AG04449 (cell line): ENCODE measurements at places on chromosomes 6 and 20.

- no peak for DNase-seq
These were observed 94.9 kb upstream of the KCNK16 start for GRCh38 chr6:39417440-39417839.

GRCh38 chr20:41365777-41366545 is 657 bp downstream of the EMILIN3 start:
- DNase-seq, result no peak

- no peak for DNase-seq
These were observed 187.6 kb downstream of the ZFP64 start for GRCh38 chr20:52004018-52004417.

GRCh38 chr20:49620364-49621240 is 52.7 kb upstream of the PTGIS start:
- no peak for DNase-seq

- DNase-seq, result no peak
These were observed 97.7 kb downstream of the SYCP2 start for GRCh38 chr20:59835448-59836395.

- DNase-seq, result no peak
These were observed 220.8 kb downstream of the BCAS1 start for GRCh38 chr20:53849471-53850059.

DNA sequence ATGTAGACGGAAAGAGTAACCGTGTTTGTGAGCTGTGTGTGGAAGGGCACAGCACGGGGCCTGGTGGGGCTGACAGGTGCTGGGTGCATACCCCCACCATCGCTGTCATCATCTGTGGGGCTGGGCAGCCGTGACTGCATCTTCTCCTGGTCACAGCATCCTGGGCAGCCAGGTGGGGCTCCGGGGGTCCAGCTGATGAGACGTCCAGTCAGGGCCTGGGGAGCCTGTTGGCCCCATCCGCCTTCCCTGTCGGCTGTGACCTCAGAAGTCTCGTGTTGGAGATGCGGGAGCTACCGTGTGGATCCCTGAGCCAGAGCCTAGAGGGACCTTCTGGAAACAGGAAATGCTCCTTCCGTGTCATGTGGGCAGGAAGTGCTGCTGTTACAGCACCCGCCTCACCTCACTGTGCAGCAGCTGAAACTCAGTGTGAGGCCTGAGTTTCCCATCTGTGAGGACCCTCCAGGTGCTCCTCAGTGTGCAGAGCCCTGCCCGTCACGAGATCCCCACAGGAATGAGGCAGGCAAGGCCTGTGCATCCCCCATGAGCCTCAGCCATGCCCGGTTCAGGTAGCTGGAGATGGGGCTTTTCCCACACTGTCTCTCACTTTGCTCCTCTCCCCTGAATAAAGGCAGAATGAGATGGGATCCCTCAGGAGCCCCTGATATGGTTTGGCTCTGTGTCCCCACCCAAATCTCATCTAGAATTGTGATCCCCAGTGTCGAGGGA is 108.7 kb downstream of the ERMARD start:
- no peak for DNase-seq

DNA sequence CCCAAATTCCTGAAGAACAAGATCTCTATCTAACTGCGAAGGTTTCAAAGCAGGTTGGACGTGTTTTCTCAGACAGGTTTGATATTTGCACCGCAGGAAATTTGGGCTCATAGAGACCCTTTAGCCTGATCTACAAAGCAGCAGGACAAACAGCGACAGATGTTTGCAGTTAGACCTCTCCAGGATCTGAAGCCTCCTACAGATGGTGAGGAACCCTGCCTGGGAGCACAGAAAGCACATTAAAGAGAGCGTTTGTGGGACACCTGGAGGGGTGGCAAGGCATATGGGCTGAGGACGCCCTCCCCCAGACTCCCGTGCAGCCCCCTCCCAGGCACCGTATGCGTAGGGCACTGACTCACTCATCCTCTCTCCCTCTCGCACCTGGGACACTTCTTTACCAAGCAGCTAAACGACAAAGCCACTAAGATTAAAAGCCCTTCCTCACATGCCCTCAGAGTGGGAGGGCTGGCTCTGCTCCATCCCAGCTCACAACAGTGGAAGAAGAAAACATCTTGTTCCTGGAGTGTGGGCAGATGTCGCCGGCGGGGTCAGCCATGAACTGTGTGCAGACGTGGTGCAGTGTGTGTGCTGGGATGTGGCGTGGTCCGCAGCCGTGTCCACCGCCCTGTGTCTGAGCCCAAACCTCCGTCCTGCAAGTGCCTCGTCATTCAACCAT is 249.7 kb upstream of the AFDN start:
- DNase-seq, result no peak

DNA sequence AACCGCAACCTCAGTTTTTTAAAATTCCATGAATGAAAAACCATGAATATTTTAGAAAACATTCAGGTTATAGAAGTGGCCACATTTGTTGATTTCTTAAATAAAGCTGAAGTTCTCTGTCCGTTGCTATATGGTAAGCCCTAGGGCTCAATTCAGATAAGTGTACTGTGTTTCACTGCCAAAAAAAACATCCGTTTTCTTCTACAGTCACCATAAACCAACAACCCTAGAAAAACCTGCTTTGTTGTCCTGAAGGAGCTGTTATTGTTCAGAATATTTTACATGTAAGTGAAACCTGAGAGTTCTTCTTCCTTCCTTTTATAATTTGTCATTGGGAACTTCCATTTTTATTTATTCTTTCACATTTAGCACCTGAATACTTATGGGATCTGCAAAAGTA is 274.1 kb downstream of the TFAP2A start:
- DNase-seq, result no peak

- DNase-seq, result no peak
These were observed 601.9 kb downstream of the PRKN start for GRCh38 chr6:162125659-162126058.

DNA sequence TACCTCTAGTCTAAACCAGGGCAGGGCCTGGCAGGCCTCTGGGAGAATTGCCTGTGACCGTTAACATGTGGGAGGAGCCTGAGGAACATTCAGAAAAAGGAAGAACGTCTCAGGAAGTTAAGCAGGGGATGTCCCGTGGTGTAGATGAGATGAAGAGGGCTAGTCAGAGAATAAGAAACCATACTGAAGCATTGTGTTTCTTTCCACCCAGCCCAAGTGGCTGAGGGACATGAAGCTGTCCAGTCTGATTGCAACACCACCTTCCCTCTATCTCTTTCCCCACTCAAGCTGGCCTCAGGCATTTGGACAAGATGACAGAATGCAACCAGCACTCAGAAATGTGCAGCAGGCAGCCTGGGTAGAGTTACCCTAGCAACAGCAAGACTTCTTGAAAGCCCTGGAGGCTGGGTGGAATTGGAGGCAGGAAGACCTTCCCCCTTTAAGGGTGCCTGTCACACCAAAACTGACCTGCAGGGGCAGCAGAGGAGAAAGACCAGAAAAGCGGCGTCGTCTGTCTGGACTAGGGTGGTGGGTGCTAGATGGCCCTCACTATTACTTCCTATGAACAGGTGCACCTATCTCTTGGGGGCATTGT is 186.1 kb downstream of the UNC5CL start:
- DNase-seq, result no peak
